Kidney (tissue), 22 donors: ENCODE measurements at places on chromosomes 4 and X. TPM values are rescaled to one million over a fixed set of nuclear protein-coding genes. Genes with fewer than 3 reads are reported as not detected.

Gene VSIG1
- 1.4 TPM for total RNA-seq

Gene MAGEC3
- total RNA-seq, result not detected

Gene NAT8L
- 2.7 TPM for total RNA-seq

Gene TASL
- 1.8 TPM for total RNA-seq

Gene FGF5
- 0.13 TPM for total RNA-seq

Gene C4orf50
- 0.16 TPM for total RNA-seq

Gene ASB12
- total RNA-seq, result not detected

Gene FGFR3
- 25.5 TPM for total RNA-seq

Gene SPANXD
- total RNA-seq, result not detected

Gene EDNRA
- total RNA-seq, result 8.1 TPM

Gene RASGEF1B
- total RNA-seq, result 15.0 TPM

Gene IQCM
- total RNA-seq, result not detected

Gene TEC
- 5.9 TPM for total RNA-seq

Gene FRMD7
- 0.19 TPM for total RNA-seq

Gene JADE1
- total RNA-seq, result 119 TPM

Gene ADAM29
- not detected for total RNA-seq

Gene CLDN2
- 140 TPM for total RNA-seq

Gene KLHL4
- 2.1 TPM for total RNA-seq

Gene NKX1-1
- total RNA-seq, result not detected
